Activated CD4-positive, alpha-beta T cell treated with anti-CD3 and anti-CD28 coated beads, Interleukin-2, amount 50 U/mL, for 1 hour (primary cell): ENCODE measurements at places on chromosomes 11 and 22.

DNA sequence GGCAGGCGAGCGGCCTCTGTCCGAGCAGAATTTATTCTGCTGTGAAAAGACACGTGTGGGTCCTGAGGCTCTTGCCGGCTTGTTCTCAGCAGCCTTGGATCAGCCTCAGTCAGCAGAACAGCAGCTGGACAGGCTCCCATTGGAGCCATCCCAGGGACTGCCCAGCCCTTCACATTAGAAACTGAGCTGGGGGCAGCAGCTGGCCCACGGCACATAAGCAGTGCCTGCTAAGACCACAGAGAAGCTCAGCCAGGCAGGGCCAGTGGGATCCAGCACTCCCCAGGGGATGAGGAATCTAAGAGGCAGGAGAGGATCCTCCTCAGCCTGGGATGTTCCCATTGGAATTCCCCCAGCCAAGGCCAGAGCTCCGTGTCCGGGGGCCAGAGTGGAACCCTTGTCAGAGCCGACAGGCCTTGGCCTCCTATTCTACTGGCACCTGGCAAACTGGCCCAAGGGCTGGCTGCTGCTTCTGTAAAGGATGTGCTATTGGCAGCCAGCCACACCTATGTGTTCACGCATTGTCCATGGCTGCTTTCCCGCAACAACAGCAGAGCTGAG is 18.2 kb downstream of the RTN4R start:
- DNase-seq, result no peak

DNA sequence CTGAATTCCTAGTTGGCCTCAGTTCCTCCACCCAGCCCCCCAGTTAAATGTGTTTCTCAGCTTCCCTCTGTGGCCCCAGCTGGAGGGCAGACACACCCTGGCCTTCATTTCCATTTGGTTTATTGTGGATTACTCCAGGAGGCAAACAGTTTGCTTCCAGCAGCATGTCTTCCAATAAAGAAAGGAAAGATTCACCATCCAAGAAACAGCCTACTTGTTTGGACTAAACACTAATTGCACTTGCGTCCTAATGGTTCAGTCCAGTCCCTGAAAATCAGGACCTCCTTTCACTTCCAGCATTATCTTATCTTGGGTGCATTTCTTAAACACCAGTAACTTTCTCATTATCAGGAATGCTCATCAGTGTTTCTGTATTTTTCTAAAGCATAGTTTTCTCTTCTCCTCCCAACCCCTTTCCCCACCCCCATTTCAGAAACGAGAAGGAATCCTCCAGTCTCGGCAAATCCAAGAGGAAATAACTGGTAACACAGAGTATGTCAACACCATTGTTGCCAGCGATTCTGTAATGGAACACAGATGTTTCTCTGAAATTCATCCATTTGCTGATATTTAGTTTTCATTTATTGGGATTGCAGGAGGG is 130.9 kb downstream of the PARVA start:
- no peak for DNase-seq

GRCh38 chr11:121688860-121689614 is 236.3 kb upstream of the SORL1-AS1 start:
- DNase-seq, result no peak

DNA sequence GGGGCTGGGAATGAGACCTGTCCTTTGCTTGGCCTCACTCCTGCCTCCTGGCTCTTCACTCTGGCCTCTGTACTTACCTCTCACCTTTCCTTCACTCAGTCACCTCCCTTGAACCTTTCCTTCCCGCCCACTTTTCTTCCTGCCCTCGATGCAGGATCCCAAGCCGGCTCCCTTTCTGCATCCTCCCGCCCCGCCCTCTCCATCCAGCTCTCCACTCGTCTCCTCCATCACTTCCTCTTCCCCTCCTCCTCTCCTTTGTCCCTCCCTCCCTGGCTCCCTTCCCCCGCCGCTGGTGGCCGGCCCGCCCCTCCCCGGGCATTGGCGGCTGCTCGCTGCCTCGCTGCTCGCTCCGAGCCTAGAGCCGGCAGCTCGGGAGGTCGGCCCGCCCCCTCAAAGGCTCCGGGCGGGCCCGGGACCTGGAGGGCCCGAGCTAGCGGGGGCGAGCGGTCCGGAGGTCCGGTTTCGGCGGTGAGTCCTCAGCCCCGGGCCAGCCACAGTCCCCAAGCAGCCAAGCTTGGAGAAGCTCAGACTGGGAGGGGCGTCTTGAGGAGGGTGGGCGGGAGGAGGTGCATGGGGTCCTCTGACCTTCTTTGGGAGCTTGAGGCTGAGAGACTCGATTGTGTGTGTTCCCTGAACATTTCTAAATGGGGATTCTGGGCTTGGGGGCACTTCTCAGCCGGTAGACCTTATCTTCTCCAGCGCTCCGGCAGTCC is 13.8 kb downstream of the PHLDB1 start:
- no peak for DNase-seq

- DNase-seq, result no peak
Observed at GRCh38 chr11:69657456-69657910, 16.5 kb downstream of the CCND1 start.

GRCh38 chr22:41524251-41524661 is 20.0 kb downstream of the POLR3H start:
- no peak for DNase-seq

DNA sequence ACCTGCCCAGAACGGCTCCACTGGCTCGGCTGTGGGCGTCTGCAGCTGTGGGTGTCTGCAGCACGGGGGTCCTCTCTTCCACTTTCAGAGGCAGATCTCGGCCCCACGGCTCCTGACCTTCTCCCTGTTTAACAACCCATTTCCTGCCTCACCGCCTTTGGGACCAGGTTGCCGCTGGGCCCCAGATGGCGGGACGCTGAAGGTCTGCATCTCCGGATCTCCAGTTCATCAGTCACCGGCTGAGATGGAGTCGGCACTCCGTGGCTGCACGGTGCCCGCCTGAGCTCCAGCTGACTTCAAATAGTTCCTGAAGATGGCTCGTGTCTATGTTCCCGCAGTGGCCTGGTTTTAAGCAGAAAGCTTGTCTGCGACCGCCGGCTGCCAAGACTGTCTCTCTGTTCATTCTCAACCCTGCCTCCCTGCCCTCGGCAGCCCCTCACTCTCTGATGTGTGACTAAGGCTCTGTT is 475.9 kb downstream of the BRD1 start:
- no peak for DNase-seq

- no peak for DNase-seq
Observed at GRCh38 chr22:27669798-27670599, 131.6 kb downstream of the MN1 start.

GRCh38 chr22:23121000-23121421 is 20.8 kb downstream of the RSPH14 start:
- no peak for DNase-seq

GRCh38 chr11:113177671-113178070 is 136.7 kb upstream of the TTC12 start:
- DNase-seq, result no peak

- DNase-seq, result no peak
Observed at GRCh38 chr11:123469089-123469488, 39.0 kb downstream of the GRAMD1B start.

DNA sequence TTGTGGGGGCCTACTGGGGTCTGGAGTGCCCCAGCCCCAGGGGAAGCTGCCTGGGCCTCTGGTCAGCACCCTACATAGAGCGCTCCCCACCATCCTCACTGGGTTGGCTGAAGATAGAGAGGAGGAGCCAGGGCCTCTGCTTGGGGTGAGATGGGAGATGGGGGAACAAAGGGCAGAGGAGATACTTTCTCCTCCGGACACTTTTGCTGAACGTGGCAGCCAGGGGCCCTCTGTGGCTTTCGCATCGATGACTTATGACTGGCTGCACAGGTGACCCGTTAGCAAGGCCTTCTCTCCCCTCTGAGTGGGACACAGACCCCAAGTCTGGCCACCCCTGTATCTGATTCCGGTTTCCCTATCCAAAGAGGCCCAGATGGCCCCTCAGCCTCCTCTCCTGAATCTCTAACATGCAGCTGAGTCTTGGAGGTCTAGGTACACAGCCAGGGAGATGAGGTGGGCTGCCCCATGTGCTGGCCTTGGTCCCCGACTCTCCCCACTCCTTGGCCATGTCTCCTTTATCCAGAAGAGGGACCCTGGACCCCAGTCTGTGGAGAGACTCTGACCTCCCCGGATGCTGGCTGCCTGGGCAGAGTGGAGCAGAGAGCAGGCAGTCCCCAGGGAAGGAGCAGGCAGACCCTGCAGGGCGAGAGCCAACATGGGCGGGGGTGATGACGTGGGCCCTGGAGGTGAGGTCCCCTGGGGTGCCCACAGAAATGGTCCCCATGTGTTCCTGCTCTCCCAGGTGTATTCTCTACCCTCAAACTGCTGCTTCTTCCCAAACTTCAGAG is 59.3 kb upstream of the NECTIN1 start:
- no peak for DNase-seq

GRCh38 chr11:69462106-69462951 is 19.1 kb upstream of the LINC01488 start:
- no peak for DNase-seq

DNA sequence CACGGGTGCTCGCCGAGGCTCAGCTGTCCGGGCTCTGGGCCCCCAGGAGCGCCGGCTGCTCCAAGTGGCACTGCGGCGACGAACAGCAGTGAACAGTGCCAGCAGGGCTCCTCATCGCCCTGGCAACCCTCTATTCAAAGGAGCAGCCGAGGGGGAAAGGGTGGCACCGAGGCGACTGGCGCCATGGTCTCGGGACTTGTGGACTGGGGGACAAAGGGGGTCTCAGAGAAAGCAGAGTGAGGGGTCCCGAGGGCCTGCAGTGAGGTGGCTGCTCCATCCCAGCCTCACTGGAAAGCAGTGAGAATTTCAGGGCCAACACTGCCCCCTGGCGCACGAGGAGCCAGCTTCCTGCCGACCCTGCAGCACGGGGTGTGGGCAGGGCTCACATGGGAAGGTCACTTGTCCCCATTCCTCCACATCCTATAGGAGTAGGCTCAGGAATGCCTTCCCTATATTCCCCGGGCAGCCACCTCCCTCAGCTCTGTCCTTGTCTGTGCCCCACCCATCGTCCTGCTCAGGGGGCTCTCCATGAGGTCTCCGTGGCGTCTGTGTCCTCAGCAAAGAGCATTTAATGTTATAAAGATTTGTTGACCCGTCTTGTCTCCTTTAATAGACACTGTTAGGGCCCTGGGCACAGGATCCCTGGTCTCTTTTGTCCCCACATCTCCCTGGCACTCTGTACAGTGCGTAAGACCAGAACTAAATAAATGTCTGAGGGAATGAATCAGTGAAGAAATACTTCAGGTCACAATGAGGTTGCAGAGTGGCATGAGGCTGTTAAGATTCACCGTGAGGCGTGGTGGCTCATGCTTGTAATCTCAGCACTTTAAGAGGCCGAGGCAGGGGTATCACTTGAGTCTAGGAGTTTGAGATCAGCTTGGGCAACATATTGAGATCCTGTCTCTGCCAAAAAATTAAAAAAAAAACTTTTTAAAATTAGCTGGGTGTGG is 26.4 kb downstream of the LRFN4 start:
- DNase-seq, result peak; percentile 64

GRCh38 chr11:121754598-121754997 is 301.8 kb upstream of the SORL1-AS1 start:
- no peak for DNase-seq

GRCh38 chr22:32501836-32502752 is 27.5 kb downstream of the FBXO7 start:
- DNase-seq, result no peak

DNA sequence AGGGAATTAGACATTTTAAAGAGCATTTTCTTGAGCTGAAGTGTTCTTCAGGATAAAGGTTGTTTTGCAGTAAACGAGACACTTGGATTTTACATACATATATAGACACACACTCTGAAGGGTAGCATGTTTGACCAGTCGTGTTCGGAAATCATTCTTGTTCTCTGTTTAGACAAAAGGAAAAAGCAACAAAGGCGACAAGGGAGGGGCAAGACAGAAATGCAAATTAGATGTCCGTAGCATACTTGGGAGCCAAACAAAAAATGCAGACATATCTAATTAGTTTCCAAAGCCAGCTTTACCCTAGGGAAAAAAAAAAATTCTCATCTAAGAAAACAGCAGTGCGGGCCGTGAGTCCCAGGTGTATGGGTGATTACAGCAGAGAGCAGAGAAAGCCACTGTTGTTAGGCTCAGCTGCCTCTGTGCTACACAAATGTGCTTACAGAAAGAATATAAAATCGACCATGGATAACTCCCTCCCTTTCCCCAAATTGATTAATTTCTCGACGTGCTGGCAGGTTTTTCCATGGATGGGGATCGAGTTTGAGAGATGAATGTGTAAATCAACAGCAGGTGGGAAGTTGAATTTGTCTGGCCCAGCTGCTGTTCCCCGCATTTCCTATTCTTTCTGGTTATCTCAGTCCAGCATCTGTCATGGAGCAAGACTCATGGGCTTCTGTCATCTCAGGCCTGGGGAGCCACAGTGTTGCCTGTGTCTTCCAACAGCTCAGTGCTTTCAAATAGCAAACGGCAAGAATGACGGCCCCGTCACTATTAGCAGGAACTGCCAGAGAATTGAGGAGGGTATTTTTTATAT is 176.5 kb upstream of the TTC12 start:
- DNase-seq, result no peak

DNA sequence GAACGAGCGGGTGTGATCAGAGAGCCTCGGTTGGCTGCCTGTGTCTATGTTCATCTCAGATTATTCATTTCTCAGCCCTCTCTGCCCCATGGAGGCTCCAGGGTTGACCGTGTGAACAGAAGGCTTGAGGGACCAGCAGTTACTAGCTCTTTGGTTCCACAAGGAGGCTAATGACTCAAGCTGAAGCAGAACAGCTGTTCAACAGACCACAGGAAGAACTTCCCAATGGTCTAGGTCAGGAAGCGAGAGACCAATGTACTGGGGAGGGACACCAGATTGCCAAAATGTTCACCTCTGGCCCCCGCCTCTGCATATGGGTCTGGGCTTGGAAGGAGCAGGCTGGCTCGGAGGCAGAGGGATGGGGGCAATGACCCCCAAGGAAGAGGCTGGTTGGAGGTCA is 14.7 kb upstream of the PDE2A start:
- no peak for DNase-seq

DNA sequence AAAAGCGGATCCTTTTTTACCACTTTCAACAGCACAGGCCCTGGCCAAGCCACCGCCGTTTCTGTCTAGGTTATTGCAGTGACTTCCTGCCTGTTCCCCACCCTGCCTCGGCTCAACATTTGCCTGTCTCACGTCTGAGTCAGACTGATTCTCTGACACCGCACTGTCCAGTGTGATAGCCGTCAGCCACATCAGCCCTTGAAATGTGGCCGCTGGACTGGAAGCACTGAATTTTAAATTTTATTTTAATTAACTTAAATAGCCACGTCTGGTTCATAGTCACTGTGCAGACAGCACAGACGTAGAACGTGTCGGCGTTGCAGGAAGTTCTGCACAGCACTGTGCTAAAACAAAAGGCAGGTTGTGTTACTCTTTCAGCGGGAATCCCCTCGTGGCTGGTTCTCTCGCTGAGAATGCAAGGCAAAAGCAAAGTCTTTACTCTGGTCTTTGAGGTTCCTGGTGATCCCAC is 56.3 kb upstream of the ADSL start:
- DNase-seq, result peak; percentile 70

GRCh38 chr11:120655589-120655988 is 144.0 kb downstream of the GRIK4 start:
- no peak for DNase-seq

- no peak for DNase-seq
Observed at GRCh38 chr11:42047637-42048555, 588.4 kb upstream of the LRRC4C start.

GRCh38 chr11:109914809-109915653 is 178.2 kb upstream of the ZC3H12C start:
- DNase-seq, result no peak
